ENCODE measurements at places on chromosomes 3 and 15.

DNA sequence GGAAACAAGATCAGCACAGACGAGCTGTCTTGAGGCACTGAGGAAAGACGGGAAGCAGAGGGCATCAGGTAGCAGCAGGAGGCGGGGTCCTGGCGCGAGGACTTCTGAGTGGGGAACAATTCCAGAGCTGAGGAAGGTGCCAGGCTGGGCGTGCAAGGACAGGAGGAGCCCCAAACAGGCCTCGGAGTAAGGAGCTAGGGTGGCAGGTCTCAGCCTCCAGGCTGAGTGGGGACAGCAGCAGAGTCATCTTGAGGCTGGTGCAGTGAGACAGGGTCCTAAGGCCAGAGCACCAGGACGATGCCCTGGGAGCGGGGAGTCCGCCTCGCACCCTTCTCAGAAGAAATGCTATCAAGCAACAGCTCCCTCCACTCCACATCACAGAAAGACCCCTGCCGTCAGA is 78.4 kb downstream of the PCSK6 start:
- DNase-seq: no peak

- DNase-seq: no peak
These were observed 30.7 kb downstream of the MAP2K5 start for GRCh38 chr15:67573194-67573593.

GRCh38 chr15:66965201-66965900 is 100.1 kb upstream of the SMAD3 start:
- DNase-seq: no peak

GRCh38 chr15:101424984-101425383 is 64.5 kb downstream of the PCSK6 start:
- DNase-seq: no peak

- no peak for DNase-seq
These were observed 88.5 kb downstream of the CSNK1G1 start for GRCh38 chr15:64267331-64267973.

DNA sequence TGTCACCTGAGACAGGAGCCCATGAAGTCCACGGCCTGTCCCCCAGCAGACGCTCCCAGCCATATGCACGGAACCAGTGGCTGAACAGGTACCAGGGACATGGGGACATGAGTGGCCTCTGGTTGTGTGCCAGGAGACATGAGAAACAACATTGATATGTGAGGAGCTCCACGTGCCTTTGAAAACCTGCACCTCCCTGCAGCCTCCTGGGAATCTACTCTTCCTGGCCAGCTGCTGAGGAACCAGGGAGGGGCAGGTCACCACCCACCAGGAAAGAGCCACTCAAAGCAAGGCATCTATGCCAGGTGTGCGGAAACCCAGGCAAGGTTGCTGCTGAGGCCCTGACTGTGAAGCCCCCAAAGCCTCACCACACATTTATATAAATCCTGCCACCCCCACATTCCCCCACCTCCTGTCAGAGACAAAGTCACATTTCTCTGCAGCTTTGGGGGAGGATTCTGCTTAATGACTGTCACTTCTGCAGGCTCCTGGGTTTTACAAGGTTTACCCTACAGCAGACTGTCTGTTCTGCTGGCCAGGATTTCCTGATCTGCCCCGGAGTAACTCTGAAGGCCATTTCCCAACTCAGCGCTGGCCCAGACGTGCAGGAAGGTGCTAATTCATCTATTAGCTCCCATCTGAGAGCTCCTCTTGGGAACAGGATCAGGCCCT is 110.8 kb downstream of the ADCY5 start:
- no peak for DNase-seq

DNA sequence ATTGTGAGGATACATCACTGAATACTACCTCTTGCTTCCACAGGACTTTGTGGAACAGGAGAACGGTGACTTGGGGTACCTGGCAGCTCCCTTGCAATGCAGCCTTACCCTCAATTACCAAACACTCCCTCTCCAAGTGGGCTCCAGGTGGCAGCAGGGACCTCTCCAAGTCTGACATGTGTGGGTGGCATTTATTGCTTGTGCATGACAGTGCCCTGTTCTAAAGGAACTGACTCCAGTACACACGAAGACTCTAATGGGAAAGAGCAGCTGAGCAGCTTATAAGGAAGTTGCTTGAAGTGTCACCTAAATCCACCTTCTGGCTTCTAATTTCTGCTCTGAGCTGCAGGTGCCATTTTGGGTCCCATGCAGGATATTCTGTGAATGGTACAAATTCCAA is 174.1 kb upstream of the SLCO3A1 start:
- no peak for DNase-seq

- DNase-seq: no peak
These were observed 302.0 kb downstream of the EDEM1 start for GRCh38 chr3:5489536-5489935.

DNA sequence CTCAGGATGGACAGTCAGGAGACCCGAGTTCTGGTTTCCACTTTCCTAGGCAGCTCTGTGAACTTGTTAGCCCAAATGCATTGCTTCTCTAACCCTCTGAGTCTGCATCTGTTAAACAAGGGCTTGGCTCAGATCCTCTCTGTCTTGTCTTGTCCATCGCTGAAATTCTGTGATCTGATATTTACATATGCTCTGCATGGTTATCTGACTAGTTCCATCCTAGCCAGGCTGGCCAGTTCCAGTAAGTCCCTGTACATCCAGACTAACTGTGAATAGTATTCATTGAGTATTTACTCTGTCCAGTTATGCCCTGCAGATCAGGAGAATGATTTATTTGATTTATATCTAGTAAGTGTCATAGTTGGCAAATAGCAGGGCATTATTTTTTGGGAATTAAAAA is 27.0 kb upstream of the SV2B start:
- DNase-seq: no peak

GRCh38 chr15:49154799-49155109 is 645 bp downstream of the COPS2 start:
- DNase-seq: no peak

DNA sequence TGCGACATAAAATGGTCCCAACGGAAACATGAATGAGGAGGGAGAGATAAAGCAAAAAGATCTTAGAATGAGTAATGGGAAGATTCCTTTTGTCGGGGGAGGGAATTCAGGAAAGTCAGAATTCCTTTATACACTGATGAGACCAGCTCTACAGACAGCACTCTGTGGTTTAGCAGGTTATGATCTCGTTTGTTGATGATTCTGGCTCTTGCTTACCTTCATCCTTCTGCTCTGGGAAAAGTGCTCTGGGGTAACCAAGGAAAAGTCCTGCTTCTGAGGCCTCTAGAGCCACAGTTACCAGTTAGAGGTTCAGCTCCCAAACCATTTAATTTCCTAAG is 150.7 kb upstream of the NR2E3 start:
- no peak for DNase-seq

DNA sequence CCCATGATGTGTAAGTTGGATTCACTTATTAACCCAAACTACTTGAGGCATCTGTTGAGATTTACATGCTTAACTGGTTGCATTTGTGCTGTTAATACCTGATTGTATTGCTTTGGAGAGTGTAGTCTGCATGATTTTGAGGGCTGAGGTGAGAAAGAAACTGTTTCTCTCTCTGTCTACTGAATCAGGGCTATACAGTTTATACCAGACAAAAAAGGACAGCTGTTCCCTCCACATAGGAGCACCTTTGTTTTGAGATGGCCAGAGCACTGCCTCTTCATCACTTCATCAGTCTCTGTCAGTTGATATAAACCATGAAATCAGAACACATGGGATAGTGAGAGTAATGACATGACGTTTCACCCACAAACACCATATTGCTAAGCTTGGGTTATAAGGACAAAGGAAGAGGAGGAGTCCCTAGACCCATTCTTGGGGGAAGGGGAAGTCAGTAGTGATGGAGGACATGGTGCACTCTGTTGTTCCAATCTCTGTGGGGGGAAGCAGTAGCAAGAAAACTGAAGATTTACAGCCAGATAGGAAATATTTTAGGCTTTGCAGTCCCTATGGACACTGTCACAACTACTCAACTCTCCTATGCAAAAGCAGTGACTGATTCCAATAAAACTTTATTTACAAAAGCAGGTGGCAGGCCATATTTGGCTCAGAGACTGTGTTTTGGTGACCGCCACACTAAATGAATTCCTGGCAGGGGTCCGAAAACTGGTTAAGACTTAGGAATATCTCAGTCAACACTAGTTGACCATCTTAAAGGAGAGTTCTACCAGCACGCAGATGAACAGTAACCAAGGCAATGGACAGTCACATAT is 123.9 kb upstream of the NR2E3 start:
- no peak for DNase-seq

GRCh38 chr15:26235864-26236263 is 372.7 kb upstream of the ATP10A start:
- DNase-seq: no peak

GRCh38 chr3:63168179-63168578 is 109.9 kb upstream of the SYNPR start:
- no peak for DNase-seq

- DNase-seq: no peak
These were observed 835 bp upstream of the TTLL3 start for GRCh38 chr3:9809239-9809614.

GRCh38 chr3:25007974-25008658 is 419.9 kb upstream of the RARB start:
- no peak for DNase-seq

DNA sequence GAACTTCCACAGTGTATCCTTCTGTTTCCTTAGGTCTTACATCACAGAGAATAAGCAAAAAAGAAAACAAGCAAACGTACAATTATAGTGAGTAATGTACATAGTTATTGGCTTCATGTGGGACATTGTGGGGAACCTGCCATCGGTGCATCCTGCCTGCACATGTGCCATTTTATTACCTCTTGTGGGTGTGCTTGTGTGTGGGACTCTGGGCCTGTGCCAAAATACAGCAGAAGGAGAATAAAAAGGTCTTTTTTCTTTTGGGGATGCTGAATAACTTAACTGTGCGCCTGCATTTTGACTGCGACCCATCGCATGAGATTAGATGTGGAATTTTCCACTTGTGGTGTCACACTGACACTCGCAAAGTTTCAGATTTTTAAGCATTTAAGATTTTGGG is 169.6 kb upstream of the DCBLD2 start:
- DNase-seq: no peak

DNA sequence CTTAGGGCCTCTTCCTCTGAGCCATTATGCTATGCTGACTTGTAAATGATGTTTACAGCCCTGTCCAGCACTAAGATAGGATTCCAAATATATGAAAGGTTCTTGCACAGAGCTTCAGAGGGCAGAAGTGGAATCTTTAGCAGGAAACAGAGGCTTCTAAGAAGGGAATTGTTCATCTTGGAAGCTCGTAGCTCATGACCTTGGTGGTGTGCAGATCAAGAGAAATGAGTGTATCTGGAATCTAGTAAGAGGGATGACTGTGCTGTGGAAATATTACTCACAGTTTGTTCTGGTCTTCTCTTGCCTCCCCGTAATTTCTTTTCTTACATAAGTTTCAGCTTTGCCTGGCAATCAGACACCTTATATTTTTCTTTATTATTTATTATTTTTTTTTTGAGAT is 175.8 kb downstream of the SPATA16 start:
- DNase-seq: no peak

DNA sequence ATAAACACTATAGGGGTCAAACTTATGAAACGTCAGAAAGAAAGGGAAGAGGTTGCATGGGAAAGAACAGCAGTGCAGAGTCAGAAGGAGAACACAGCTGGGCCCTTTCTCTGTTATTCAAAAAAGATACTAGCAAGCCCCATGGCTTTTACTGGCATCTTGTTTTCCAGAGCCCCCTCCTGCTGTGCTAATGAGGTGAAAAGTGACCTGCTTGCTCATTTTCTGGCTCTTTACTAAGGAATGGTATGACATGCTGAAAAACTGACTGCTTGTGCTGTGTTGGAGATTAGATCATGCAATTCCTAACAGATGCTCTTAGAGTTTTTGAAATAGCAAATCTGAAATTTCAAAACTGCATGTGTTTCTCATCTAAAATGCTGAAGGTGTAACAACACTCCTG is 541.6 kb upstream of the ALCAM start:
- no peak for DNase-seq

DNA sequence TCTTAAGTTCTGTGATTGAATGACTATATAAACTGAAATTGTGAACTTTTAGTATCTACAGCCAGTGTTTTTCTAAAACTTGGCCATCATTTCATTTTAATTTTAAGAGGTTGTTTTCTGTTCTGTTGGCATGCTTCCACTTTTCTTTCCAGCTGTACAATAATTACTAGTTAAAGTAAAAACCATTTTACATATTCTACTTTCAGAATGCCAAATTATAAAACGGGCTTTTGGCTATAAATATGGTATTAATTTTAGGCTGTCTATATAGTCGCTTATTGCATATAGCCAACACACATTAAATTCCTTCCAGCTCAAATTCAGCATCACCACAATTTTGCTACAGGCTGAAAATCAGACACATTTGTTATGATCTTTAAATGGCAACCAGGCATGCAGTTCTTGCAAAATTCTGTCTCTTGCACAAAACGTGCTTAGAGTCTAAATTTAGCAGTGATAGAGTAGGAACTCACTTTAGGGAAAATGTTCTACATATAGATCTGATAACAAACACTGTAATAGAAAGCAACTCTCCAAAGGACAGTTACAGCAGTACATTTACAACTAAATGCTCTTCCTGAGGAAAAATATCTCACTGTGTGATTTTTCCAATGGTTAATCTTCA is 81.1 kb downstream of the BTD start:
- peak; percentile 63 for DNase-seq

DNA sequence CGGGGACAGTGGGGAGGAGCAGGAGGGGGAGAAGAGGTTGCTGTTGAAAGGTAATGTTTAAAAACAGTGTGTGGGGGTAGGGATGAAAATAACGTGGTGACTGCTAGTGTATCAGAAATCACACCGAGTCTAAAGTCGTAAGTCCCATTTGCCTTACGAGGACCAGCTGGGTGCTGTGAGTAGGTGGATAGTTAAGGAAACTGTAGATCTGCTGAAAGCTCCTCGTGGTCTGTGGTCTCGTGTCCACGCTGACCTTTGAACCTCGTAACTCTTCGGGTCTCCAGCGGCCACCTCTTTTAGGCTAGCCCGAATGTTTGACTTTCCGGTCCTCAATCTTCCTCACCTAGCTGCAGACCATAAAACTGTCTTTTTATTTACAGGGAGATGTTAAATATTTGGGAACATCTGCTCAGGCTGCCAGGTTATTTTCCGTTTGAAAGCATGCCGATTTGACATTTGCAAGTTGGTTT is 29.3 kb upstream of the ST3GAL6 start:
- DNase-seq: no peak

GRCh38 chr3:107704477-107704876 is 181.7 kb downstream of the BBX start:
- DNase-seq: no peak

- DNase-seq: no peak
These were observed 36.0 kb upstream of the PRTG start for GRCh38 chr15:55778932-55779331.
